CD8-positive, alpha-beta memory T cell (primary cell): ENCODE measurements at places on chromosomes 5 and 9.

GRCh38 chr5:72355706-72356299, 35.6 kb downstream of the PTCD2 start:
- H3K4me1 ChIP-seq, result no peaks in the 10 kb centered on the region
- H3K4me3 ChIP-seq, result no peak overlapping the region
- H3K36me3 ChIP-seq, result peaks cover 14% of the 10 kb centered on the region
- no peaks in the 10 kb centered on the region for H3K27me3 ChIP-seq

DNA sequence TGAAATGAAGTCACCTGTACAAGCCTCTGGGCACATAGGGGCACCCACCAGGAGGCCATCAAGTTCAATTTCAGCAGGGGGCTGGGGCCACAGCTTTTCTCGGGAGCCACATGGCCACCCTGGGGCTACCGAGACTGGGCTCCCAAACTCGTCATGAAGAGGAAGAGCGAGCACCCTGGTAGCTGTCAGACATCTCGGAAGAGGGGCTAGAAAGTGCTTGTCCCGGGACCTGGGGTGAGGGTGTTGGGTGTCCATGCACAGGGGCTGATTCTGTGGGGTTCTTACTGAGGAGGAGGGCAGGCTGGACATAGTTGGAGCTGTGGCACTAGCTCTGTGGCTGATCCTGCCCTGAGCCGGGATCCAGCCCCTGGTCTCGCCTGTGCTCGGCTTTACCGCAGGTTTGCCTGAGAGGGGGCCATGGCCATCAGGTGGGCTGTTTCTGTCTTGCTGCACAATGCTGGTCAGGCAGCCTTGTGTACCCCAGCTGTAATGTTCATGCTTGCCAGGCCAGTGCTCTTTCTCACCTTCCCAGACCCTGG, 70.3 kb downstream of the PHF2 start:
- H3K4me3 ChIP-seq, result no peak overlapping the region
- no peak overlapping the region for H3K27ac ChIP-seq
- no peaks in the 10 kb centered on the region for H3K4me1 ChIP-seq
- no peaks in the 10 kb centered on the region for H3K27me3 ChIP-seq
- DNase-seq, result peak; percentile 30
- peaks cover 19% of the 10 kb centered on the region for H3K36me3 ChIP-seq

- H3K4me3 ChIP-seq, result no peak overlapping the region
- no peaks in the 10 kb centered on the region for H3K36me3 ChIP-seq
- DNase-seq, result no peak
- H3K27me3 ChIP-seq, result no peaks in the 10 kb centered on the region
- no peak overlapping the region for H3K27ac ChIP-seq
- no peaks in the 10 kb centered on the region for H3K4me1 ChIP-seq
Measured at GRCh38 chr9:80691229-80691628, 998.1 kb downstream of the TLE1 start.

GRCh38 chr9:135561391-135562234, at the start of gene PAEP:
TSS of gene PAEP (plus strand) at chr9:135561756.
- no peak for DNase-seq
- no peaks in the 10 kb centered on the region for H3K36me3 ChIP-seq
- H3K27ac ChIP-seq, result no peak within 1 kb of the TSS
- no peak within 1 kb of the TSS for H3K4me3 ChIP-seq
- no peaks in the 10 kb centered on the region for H3K4me1 ChIP-seq
- H3K27me3 ChIP-seq, result no peaks in the 10 kb centered on the region

- no peak for DNase-seq
- H3K27me3 ChIP-seq, result no peaks in the 10 kb centered on the region
- H3K4me1 ChIP-seq, result no peaks in the 10 kb centered on the region
- no peak overlapping the region for H3K4me3 ChIP-seq
Measured at GRCh38 chr5:149216496-149216895, 55.2 kb upstream of the AFAP1L1 start.

DNA sequence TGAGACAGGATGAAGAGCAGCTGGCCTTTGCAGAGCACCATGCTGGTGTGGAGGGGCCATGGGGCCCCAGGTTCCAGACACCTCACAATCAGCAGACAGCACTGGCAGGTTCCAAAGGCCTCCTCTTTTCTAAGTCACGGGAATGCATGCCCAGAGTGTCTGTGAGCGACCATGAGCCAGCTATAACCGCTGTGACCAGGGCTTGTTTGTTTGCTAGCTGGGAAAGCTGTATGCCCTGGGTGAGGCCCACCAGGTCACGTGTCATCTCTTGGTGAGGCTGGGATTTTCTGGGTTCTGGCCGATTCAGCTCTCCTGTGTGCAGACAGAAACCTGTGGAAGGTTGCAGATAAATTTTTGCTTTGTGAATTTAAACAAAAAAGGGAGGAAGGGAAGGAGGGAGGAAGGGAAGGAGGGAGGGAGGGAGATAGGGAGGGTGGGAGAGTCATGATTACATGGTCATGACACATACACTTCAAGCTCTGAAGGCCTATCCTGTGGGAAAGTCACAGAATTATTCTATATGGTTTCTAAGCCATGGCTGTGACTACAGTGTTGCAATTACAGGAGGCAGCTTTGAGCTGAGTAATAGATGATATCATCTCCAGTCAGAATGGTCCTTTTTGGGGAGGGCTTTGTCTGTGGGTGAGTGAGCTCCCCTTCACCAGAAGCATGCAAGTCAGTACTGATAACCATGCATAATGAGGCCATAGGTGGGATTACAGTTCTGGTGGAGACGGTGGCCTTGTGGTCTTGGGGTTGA, 37.2 kb downstream of the PAPPA start:
- no peak overlapping the region for H3K4me3 ChIP-seq
- DNase-seq, result no peak
- no peaks in the 10 kb centered on the region for H3K27me3 ChIP-seq
- H3K27ac ChIP-seq, result no peak overlapping the region
- no peaks in the 10 kb centered on the region for H3K4me1 ChIP-seq

DNA sequence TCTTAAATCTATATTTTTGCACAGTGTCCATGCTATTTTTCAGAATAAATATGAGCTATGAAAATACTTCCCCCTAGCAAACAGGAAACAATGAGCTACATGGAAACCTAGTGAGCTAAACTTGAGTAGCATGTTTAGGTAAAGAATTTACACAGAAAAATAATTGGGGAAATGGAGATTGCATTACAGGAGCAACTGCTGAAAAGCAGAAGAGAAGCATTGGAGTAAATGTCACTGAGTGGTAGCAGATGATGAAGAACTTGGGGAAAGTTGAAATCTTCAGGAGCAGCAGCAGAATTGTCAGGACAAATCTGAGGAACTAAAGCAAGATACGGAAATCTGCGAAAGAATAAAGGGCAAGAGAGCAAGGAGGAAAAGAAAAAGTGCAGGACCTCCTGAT, 610.3 kb downstream of the TLE1 start:
- no peak overlapping the region for H3K4me3 ChIP-seq
- no peak for DNase-seq
- no peaks in the 10 kb centered on the region for H3K4me1 ChIP-seq
- H3K27ac ChIP-seq, result no peak overlapping the region

GRCh38 chr9:92266486-92266885, 27.0 kb downstream of the IARS1 start:
- H3K4me3 ChIP-seq, result no peak overlapping the region
- no peak overlapping the region for H3K27ac ChIP-seq
- H3K27me3 ChIP-seq, result no peaks in the 10 kb centered on the region
- DNase-seq, result no peak

DNA sequence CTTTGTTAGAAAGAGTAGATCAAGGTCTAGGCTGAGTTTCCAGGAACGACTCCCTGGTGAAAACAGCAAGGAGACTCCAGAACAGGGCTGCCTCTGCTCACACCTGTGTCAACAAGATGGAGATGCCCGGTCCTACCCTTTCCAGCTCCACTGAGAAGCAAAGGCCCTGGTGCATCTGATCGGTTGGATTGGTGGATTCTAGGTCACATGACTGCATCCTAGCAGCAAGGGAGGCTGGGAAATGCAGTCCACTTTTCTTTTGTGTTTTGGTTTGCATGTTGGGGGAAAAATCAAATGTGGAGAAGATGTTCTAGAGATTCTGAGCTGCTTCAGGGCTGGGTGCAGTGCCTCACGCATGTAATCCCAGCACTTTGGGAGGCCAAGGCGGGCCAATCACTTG, 82.0 kb upstream of the TRIO start:
- H3K27ac ChIP-seq, result no peak overlapping the region
- H3K36me3 ChIP-seq, result no peaks in the 10 kb centered on the region
- no peak overlapping the region for H3K4me3 ChIP-seq
- H3K27me3 ChIP-seq, result no peaks in the 10 kb centered on the region
- DNase-seq, result no peak

DNA sequence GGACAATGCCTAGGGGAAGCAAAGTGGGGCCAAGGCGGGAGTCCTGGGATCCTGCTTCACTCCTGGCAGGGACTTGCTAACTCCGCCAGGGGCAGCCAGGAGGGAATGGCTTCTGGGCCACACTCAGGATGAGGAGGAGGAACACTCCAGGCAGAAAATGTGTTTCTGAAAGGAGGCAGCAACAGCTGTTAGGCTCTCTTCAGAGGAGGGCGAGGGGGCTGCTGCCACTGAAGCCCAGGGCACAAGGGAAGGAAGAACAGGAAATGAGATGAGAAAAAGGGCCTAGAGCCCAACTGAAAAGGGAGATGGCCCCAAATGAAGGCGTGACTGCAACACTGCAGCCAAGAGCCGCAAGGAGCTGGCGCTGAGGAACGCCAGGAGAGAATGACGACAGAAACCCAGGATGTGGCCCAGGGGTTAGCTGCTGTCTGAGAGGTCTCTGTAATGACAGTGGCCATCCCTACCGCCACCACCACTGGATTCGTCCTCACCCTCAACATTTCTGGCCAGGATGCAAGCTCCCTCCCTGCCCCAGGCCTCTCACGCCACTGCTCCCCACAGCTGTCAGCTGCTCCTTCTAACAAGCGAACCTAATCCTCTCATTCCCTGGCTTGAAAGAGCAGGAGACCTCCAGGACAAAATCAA, 15.8 kb downstream of the PSMB7 start:
- peaks cover 3% of the 10 kb centered on the region for H3K4me1 ChIP-seq
- H3K36me3 ChIP-seq, result peaks cover 36% of the 10 kb centered on the region
- no peak overlapping the region for H3K27ac ChIP-seq
- H3K27me3 ChIP-seq, result no peaks in the 10 kb centered on the region

DNA sequence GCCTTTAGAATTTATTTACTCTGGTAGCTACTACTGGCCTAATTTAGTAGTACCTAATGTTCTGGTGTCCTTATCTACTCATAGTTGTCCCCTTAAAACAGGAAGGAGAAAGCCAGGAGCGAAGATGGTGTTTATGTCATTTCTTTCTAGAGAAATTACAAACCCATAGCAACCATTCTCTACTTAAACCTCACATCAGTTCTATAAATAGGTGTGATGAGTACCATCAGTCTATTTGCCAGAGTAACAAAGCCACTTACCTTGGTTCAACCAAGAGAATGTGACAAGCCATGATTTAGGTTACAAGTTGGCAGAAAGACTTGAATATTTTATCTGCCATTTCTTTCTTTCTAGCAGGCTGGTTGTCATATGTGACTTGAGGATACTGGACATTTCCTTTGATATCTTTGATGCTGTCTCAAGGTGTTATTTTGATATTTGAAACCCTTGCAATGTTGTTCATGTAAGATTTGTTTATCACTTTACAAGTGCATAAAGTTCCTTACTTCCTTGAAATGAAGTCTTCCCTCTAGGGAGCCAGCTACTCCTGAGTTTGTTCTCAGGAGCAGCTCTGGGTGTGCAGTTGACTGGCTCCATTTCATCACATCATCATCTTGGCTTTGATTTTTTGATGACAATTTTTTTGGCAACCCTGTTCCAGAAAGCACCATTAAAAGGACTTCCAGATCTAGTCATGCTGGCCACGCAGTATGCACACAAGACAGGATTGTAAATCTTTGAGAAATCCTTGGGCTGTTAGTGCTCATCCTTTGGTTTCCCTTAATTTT, 286.8 kb downstream of the ARHGAP26 start:
- no peaks in the 10 kb centered on the region for H3K27me3 ChIP-seq
- no peak overlapping the region for H3K4me3 ChIP-seq
- no peak overlapping the region for H3K27ac ChIP-seq
- no peaks in the 10 kb centered on the region for H3K4me1 ChIP-seq
- DNase-seq, result no peak

- H3K27me3 ChIP-seq, result no peaks in the 10 kb centered on the region
- H3K4me1 ChIP-seq, result no peaks in the 10 kb centered on the region
- no peak for DNase-seq
Measured at GRCh38 chr5:168944004-168944403, 356.9 kb downstream of the SLIT3 start.

GRCh38 chr9:61668846-61669245, 479.0 kb downstream of the SPATA31A7 start:
- H3K27ac ChIP-seq, result no peak overlapping the region
- H3K4me1 ChIP-seq, result no peaks in the 10 kb centered on the region
- H3K36me3 ChIP-seq, result no peaks in the 10 kb centered on the region
- DNase-seq, result no peak
- no peaks in the 10 kb centered on the region for H3K27me3 ChIP-seq

- peaks cover 10% of the 10 kb centered on the region for H3K4me1 ChIP-seq
- H3K27ac ChIP-seq, result no peak overlapping the region
- no peak overlapping the region for H3K4me3 ChIP-seq
- no peak for DNase-seq
- peaks cover 3% of the 10 kb centered on the region for H3K27me3 ChIP-seq
Measured at GRCh38 chr9:98575379-98576346, 133.1 kb downstream of the GABBR2 start.

- peaks cover 77% of the 10 kb centered on the region for H3K4me1 ChIP-seq
- no peaks in the 10 kb centered on the region for H3K27me3 ChIP-seq
- H3K27ac ChIP-seq, result peak overlapping the region; percentile 20
- peaks cover 84% of the 10 kb centered on the region for H3K36me3 ChIP-seq
- H3K4me3 ChIP-seq, result no peak overlapping the region
- DNase-seq, result peak; percentile 50
Measured at GRCh38 chr5:134138416-134139376, 24.2 kb downstream of the TCF7 start.

DNA sequence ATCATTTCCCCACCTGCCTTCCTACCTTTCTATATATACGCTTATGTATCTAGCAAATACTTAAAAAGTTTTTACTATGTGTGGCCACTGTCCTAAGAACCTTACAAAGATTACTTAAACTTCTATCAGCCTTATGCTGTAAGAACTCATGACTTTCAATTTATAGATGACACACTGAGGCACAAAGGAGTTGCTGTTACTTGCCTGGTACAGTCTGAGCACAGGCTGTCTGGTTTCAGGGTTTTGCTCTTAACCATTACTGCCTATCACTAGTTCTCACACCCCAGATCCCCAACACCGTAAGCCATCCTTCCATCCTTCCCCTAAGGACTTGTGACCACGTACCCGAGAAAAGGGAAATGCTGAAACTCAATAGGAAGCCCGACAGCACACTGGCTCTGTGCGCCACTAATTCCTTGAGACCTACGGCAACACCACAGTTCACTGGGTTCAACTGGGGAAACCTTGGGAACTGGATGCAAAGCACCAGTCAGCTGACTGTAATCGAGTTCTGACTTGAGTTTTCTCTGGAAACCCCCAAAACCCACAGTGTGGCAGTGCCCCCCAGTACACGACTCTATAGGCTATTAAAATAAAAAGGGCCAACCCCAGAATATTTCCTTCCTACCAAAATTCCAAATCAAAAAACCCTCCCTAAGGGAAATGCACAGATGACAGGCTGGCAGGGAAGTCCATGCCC, 56.0 kb downstream of the AUH start:
- no peak overlapping the region for H3K27ac ChIP-seq
- no peaks in the 10 kb centered on the region for H3K4me1 ChIP-seq
- no peaks in the 10 kb centered on the region for H3K27me3 ChIP-seq
- DNase-seq, result no peak

- H3K4me3 ChIP-seq, result no peak overlapping the region
- no peaks in the 10 kb centered on the region for H3K36me3 ChIP-seq
- no peaks in the 10 kb centered on the region for H3K4me1 ChIP-seq
Measured at GRCh38 chr5:75324791-75325190, 12.2 kb upstream of the HMGCR start.

GRCh38 chr5:122291000-122291901, 20.8 kb upstream of the SNCAIP start:
- no peaks in the 10 kb centered on the region for H3K4me1 ChIP-seq
- DNase-seq, result no peak
- H3K36me3 ChIP-seq, result no peaks in the 10 kb centered on the region
- no peak overlapping the region for H3K27ac ChIP-seq
- H3K27me3 ChIP-seq, result no peaks in the 10 kb centered on the region
